SK-N-MC (cell line): ENCODE measurements at places on chromosomes 1 and 21.

GRCh38 chr1:221756830-221757551, 15.1 kb upstream of the DUSP10 start:
- no peak for DNase-seq

- no peak for DNase-seq
Observed at GRCh38 chr1:65459397-65459768, 38.9 kb downstream of the LEPR start.

- DNase-seq = no peak
Observed at GRCh38 chr1:37807220-37807554, 403 bp upstream of the C1orf122 start.

DNA sequence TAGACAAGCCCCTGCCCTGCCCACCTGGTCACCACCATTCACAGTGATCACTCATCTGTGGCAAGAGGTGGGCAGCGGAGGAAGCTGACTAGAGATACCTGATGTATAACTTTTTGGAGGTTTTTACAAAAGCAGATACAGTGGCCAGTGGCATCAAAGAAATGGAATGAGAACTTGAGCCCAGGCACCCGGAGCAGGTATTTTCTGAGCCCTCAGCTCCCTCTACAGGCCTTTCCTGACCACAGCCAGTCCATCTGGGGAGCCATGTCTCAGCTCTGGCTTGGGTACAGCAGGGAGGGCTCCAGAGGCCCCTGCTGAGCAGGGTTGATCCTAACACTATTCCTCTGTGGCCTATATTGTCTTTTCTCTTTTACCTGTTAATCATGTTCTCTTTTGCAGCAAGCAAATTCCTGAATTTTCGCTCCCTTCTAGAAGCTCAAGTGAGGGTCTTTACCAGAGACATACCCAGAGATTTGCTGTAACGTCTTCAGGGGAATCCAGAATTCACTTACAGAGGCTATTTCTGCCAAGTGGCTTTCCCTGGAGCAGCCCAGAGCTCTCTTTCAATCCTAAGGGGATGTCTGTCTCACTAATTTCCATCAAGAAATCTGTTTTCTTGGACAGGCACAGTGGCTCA, 27.3 kb downstream of the GPR157 start:
- DNase-seq = no peak

DNA sequence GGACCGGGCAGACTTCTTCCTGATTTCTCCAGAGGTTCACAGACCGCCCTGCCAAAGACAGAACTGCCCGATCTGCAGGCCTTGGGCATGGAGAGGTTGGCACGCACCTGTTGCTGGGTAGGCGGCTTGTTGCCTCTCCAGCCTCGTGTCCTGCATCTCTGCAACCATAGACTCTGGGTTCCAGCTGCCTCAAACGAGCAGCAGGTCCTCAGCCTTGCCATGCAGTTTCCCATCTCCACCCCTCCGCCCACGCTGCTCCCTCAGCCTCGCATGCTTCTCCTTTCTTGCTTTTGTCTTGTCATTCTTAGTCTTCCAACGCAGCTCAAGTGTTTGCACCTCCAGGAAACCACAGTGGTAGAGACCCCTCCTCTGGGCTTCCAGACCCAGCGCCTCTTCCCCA, 126.2 kb downstream of the LACTBL1 start:
- no peak for DNase-seq

- no peak for DNase-seq
Observed at GRCh38 chr1:33130297-33130696, 49.3 kb downstream of the AZIN2 start.

GRCh38 chr1:163771637-163772036, 449.9 kb downstream of the NUF2 start:
- no peak for DNase-seq

DNA sequence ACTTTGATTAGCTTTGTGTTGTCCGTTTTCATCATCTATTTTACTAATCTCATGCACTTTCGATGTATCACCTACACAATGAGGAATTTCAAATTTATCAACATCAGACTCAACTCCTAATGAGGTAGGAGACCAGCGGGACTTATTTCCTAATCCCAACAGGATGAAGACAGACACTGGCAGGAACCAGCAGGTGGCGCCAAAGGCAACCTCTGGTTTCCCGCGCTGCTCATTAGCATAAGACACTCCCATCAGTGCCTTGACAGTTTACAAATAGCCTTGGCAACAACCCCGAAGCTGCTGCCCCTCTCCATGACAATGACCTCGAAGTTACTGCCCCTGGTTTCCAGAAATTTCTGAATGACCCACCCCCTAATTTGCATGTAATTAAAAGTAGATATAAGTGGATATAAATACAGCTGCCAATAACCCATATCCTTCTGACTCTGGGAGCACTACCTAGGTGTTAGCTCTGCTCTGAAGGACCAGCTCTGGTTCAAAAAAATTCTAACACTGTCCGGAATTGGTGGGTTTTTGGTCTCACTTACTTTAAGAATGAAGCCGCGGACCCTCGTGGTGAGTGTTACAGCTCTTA, 974.8 kb downstream of the ADGRL2 start:
- DNase-seq = peak; percentile 20

DNA sequence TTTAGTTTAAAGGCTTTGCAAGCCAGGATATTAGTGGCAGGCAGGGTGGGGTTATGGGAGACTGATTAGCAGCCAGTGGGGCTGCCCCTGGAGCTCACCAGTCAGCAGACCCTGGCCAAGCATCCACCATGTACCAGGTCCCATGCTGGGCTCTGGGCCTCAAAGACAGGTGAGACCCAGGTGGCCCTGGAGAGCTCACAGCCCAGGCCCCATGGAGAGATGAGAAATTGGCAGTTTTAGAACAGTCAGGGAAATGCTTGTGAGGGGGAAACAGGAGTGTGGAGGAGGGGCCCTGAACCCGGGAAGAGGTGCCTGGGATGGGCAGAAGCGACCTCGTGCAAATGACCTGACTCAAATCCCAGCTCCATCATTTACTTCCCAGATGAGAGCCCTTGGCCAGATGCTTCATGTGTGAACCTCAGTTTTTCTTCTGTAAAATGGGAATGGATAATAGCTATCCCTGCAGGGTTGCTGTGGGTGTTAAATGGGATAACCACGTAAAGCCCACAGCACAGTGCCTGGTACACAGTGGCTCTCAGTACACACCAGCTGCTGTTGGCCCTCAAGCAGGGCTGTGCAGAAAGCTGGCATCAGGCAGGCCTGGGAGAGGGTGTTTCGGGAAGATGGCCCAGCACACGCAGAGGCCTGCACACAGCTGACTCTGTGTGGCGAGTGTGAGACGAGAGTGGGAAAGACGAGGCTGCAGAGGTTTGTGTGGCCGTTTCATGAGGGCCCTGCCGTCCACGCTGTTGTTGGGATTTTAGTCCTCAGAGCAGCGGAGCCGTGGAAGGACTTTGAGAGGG, 518.5 kb downstream of the PTPRU start:
- DNase-seq = no peak

- DNase-seq = no peak
Observed at GRCh38 chr1:26546375-26546774, 16.8 kb downstream of the RPS6KA1 start.

- no peak for DNase-seq
Observed at GRCh38 chr1:206001476-206001888, 1.7 kb downstream of the RAB7B start.

GRCh38 chr21:30391492-30392025, 4.3 kb upstream of the KRTAP13-1 start:
- no peak for DNase-seq

DNA sequence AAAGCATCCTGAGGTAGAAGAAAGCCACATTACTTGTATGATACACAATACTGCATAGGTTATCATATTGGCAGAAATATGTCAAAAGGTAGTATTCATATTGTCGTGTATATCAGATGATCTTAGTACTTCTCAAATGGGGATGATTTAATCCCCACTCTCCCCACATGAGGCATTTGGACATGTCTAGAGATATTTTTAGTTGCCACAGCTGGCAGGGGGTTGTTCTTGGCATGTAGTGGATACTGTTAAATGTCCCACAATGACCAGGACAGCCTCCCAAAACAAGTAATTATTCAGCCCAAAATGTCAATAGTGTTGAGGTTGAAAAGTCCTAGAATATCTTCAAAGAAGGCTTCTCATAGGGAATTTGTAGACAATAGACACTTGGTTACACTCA, 162.8 kb downstream of the NEGR1 start:
- DNase-seq = no peak
